ENCODE measurements at places on chromosomes 5 and 9.

DNA sequence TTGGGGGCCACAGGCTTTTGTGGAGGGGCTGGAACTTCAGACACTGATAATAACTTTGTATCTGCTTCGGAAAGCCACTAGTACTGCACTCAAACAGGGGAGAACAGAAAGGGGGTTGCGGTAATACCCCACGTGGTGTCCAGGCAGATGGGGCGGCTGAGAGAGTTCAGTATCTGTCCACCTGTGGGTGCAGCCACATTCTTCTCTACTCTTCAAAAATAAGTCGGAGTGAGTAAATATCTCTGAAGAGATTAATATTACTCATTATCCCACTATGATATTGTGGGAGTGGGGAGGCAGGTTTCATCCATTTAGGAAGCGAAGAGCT, 102.1 kb upstream of the SSBP2 start:
- DNase-seq, result no peak

DNA sequence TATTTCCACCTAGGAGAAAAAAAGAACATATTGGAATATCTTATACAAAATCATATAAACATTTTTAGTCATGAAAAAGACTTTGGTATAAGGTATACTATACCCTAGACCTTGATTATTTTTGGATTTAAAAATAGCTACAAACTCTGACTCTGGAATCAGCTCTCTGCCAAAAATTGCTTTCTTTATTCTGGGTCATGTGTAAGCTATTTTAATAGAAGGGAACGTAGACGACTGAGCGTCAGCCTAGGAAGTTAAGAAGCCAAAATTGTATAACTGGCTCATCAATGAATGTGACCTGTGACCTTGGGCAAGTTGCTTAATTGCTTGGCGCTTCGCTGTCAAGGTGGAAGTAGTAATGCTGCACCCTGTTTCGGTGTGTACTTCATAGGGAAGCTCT, 157.1 kb downstream of the PARP8 start:
- no peak for DNase-seq

- DNase-seq, result no peak
Observed at GRCh38 chr5:143014017-143014651, 244.0 kb downstream of the ARHGAP26 start.

DNA sequence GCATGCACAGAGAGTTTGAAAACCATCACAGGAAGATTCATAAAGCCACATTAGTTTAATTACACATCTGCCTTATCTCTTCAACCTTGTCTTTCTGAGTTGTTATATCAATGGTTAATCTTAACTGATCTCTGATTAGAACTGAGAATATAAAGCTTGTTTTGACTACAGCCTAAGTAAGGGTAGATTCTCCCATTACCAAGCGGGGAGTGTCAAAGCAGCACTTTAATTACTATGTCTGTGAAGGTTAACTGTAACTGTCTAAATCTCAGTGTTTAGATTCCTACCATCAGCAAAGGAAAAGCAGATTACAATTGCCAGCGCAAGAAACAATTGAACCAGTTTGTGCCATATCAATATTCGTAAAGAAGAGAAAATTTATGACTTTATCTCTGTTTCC, 348.7 kb downstream of the CDH12 start:
- no peak for DNase-seq

GRCh38 chr5:55484531-55484930, 50.2 kb downstream of the PLPP1 start:
- DNase-seq, result no peak

DNA sequence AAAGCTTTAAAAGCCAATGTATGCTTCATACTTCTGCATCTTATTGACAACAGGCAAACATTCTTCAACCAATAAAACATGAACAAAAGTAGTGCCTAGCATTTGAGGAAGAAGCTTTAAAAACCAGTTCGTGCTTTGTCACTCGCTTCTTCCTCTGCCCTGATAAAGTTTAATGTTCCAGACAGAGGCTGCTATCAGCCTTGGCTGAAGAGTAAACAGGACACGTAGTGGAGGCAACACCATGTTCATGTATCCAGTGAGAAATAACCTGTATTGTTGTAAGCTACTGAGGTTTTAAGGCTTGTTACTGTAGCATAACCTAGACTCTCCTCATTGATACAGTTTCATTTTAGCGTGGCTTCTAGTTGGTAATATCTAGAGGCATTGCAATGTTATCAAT, 3.2 kb upstream of the FUBP3 start:
- no peak for DNase-seq

DNA sequence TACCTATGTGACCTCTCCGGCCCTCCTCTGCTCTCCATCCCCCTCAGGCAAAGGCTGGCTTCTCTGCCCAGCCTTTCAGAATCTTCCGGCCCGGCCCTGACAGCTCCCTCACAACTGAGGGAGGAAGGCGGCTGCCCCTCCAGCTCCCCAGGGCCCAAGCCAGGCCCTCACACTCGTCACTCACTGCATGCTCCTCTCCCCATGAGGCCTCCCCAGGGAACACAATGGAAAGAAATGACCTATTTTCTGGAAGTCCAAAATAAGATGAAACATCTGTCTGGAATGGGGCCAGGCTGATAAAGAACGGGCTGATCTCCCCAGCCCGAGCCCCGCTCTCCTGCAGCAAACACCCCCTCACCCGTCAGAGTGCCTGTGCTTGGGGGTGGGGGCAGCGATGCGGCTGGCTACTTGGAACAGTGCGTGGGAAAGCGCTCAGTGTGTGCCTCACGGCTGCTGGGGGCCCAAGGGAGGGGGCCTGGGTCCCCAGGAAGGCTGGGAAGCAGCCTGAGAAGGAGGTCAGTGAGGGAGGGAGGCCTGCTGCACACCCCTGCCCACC, 11.3 kb downstream of the PDGFRB start:
- DNase-seq, result no peak

DNA sequence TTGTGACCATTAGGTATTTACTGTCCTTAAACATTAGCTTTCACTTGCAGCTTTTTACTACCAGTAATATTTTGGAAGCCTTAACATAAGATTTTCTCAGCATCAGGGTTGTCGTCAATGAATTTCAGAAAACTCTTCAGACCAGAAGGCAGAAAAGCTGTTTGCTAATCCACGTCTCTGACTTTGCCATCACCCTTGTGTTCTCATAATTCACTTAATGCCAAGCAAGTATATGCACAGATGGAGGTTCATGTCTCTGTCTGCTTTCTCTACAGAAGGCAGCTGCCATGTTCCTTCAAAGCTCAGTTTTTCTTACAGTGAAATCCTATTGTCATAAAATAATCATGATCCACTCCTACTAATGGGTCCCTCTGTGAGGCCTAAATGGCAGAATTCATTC, 37.7 kb upstream of the LRRC19 start:
- DNase-seq, result no peak

DNA sequence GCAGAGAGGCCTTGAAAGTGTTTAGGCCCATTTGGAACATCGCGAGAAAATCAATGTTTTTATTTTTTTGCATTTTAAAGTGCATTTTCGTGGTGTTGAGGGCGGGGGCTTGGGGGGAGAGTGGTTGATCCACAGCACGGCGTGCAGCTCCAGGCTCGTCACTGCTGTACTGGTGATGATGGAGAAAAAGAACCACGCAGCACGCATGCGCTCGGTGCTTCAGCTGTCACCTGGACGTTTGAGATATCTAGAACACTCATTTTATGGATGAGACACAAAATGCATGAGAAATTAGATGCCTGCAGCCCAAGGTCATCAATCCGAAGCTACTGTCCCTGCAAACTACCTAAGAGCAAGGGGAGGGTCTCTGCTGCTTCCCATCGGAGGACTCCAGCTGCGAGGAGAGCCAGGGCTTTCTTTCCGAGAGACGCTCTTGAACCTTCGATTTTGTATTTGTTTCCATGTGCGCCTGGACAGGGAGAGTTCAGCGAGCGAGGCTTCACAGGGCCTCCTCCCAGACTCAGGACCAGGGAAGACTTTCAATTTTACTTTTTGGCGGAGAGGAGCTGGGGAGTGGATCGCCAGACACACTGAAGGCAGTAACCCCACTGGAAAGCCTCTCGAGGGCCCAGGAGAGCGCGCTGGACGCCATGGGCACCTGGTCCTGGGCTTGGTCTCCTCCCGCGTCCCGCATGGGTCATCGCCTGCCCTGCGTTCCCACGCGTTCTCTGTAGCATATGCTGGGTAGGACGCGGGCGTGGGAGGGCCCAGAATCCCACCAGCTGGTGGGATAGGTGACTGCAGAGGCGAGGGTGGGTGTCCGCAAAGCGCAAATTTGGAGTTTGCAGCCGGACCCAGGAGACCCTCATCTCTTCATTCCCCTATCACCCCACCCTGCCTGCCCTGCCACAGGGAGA, 2.5 kb downstream of the DMRT2 start:
- DNase-seq, result no peak

- DNase-seq, result no peak
Observed at GRCh38 chr5:75677607-75678006, 39.6 kb downstream of the POC5 start.

- no peak for DNase-seq
Observed at GRCh38 chr5:9545992-9546851, at the start of gene SEMA5A. TSS of gene SEMA5A (minus strand) at chr5:9546075. CDS start at chr5:9379946, 166,129 bp downstream.

- no peak for DNase-seq
Observed at GRCh38 chr9:133552236-133552635, 17.7 kb downstream of the ADAMTSL2 start.

- no peak for DNase-seq
Observed at GRCh38 chr9:99392986-99393385, 170.9 kb downstream of the SEC61B start.

DNA sequence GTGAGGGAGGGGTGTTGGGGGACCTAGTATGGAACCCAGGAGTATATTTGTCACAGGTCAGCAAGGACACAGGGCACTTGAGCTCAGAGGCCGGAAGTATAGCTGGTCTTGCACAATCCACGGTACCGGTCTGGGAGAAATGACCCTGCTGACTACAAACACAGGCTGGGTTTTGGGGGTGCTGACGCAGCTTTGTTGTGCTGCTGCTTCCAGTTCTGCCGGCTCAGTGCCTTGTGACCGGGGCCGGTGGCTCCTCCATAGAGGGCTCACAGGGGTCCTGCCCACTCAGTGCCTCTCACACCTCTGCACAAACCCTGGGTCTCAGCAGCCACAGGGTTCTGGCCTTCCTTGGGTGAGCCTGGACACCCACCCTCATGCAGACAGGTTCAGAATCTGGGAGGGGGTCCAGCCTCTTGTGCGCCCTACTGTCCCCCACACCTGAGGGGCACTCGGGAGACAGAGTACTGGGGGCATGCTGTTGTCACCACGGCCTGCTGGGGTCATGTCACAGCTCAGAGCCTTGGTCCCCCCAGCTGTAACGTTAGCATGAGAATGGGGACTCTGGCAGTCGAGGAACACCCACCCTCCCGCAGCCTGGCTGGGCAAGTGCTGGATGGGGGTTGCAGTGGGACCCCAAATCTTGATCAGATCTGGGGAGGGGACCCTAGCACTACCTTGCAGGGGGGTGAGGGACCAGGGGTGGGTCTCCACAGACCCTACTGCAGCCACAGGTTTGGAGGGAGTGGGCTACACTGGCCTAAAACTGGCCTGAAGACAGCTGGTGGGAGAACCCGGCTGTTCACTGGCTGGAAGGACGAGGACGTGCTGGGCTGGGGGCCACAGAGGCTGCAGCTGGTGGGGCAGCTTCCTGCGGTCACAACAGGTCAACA, 17.7 kb downstream of the NINJ1 start:
- no peak for DNase-seq

- peak; percentile 68 for DNase-seq
Observed at GRCh38 chr5:177546258-177546741, 8.1 kb downstream of the FAM193B start.

- no peak for DNase-seq
Observed at GRCh38 chr5:172846249-172846648, 12.2 kb downstream of the ERGIC1 start.

GRCh38 chr5:150406723-150407095, 6.0 kb downstream of the CD74 start:
- no peak for DNase-seq

DNA sequence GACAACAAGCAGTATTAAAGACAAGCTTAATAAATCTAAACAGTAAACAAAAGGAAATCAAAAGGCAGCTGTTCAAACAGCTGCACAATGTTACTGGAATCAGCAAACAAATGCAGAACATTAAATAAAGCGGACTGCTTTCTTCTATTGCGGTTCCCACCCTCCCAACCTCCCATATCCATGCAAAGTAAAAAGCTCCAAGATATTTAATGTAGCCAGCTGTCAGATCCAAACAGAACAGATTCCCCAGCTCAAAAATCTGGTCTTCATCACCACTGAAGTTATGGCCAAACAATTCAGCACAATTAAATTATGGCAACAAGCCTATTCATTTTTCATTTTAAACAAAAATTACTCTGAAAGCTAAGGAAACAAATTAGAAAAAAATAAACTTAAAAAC, 75.9 kb downstream of the SLC38A9 start:
- DNase-seq, result peak; percentile 21

DNA sequence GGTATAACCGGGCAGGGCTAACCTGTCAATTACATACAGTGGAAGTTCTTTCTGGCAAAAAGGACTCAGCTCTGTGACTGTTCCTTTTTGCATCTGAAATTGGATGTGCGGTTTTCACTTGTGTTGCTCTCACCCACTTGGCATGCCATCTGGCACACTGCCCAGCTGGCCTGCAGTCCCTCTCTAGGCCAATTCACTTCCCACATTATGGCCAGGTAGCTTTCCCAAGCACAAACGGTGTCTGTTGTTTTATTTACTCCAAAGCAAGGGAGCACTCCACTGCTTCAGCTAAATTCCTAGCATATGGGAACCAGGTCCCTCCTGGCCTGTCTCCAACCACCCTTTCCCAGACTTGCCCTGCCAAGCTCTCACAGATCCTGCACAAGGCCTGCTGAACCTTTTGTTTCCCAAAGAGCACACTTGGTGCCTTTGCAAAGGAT, 132.5 kb downstream of the SEMA6A start:
- DNase-seq, result no peak

DNA sequence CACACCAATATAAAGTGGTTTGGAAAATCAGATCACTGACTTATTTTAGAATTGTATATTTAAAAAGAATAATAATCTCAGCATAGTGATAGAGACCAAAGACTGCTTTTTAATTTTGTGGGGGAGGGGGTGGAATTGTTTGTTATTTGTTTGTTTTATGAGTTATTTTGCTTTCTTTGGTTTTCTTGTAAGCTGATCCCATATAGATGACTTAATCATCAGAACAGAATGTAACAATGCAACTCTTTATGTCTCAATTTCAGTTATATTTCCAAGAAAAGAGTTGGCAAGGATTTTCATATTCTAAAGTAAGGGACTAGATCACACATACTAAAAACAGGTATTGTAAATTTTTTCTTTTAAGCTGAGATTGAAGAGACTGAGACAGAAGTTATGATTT, 984.9 kb downstream of the TLE4 start:
- no peak for DNase-seq

GRCh38 chr9:121491111-121491510, 8.5 kb downstream of the GGTA1 start:
- no peak for DNase-seq

DNA sequence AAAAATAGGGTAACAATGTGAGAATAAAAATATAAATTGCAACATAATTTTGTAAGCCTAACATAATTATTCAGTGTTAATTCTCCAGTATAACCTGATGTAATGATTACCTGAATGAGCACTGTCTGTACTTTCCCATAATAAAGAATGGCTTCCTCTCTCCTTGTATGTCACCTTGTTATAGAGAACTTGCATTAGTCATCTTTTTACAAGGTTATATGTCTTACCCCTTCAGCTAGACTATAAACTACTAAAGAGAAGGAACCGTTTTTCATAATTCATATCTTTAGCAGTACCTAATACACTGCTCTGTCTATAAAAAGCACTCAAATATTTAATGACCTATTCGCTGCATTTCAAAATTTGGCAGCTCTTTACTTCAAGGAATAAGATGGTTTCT, 19.8 kb downstream of the STRBP start:
- no peak for DNase-seq

Data from A549 (cell line).